NCI-H510A (cell line): ENCODE measurements at places on chromosomes 16 and 17.

GRCh38 chr16:54647216-54647615 is 283.4 kb upstream of the IRX5 start:
- DNase-seq: no peak

DNA sequence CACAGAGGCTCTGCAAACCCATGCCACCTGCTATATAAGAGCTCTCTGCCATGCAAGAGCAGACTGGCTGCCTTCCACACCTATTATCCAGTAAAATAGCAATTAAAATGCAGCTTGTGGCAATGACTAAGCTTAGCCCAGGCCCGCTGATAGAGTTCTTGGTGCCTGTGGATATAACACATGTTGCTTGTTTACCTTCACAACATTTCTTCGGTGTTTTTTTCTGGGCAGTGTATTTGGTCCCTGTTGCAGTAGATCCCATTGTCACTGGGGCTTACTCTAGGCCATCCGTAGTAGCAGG is 63.5 kb downstream of the SPECC1 start:
- DNase-seq: no peak

DNA sequence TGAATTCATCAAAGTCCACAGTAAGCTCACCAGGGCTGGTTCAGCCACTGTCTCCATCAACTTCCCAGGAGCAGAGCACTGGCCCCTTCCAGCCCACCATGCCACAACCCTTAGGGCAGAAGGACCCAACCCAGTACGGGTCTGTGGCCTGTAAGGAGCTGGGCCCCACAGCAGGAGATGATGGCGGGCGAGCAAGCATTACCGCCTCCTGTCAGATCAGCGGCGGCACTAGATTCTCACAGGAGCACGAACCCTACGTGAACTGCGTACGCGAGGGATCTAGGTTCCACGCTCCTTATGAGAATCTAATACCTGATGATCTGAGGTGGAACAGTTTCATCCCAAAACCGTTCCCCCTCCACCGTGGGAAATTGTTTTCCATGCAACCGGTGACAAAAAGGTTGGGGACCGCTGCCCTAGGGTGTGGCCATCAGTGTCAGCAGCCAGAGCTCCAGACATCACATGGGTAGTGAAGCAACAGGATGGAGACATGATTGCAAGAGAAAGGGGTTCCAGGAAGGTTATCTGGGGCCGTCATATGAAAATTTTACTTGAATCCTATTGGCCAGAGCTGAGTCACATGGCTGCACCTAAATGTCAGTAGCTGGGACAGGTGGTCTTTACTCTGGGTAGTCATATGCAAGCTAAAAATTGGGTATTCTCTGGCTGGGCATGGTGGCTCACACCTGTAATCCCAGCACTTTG is 12.4 kb upstream of the SLC25A19 start:
- no peak for DNase-seq

- no peak for DNase-seq
These were observed at the start of gene STUB1 for GRCh38 chr16:679814-680624. Gene STUB1 (plus strand): TSS chr16:680410. CDS start chr16:680526, 116 bp downstream.

DNA sequence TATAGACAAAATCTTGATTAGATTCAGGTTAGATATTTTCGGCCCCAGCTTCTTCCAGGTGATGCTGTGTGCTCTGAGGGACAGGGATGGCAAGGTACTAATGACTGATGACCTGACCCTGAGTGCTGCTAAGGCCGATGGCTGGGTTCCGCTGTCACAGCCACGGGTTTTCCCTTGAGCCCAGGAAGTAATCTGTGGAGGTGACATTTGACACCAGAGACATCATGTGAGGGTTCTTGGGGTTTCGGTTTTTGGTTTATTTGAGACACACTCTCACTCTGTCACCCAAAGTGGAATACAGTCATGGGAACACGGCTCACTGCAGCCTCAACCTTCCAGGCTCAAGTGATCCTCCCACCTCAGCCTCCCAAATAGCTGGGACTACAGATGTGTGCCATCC is 9.8 kb downstream of the OTOP3 start:
- DNase-seq: no peak
